ENCODE measurements at places on chromosomes 11 and 22.

GRCh38 chr22:47990481-47990880 lies 1228.0 kb downstream of the TBC1D22A start:
- DNase-seq: no peak

DNA sequence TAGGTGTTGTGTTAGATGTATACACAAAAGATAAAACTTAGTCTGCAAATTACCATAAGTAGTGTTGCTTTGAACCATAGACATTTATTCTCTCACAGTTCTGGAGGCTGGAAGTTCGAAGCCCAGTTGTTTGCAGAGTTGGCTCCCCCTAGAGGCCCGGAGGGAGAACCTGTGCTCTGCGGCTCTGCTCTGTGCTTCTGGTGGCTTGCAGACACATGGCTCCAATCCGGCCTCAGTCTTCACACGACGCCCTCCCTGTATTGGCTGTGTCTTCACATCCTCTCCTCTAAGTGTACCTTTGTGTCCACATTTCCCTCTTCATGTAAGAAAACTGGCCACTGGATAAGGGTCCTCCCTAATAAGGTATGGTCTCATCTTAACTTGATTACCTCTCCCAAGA lies 128.4 kb downstream of the OPCML start:
- no peak for DNase-seq

DNA sequence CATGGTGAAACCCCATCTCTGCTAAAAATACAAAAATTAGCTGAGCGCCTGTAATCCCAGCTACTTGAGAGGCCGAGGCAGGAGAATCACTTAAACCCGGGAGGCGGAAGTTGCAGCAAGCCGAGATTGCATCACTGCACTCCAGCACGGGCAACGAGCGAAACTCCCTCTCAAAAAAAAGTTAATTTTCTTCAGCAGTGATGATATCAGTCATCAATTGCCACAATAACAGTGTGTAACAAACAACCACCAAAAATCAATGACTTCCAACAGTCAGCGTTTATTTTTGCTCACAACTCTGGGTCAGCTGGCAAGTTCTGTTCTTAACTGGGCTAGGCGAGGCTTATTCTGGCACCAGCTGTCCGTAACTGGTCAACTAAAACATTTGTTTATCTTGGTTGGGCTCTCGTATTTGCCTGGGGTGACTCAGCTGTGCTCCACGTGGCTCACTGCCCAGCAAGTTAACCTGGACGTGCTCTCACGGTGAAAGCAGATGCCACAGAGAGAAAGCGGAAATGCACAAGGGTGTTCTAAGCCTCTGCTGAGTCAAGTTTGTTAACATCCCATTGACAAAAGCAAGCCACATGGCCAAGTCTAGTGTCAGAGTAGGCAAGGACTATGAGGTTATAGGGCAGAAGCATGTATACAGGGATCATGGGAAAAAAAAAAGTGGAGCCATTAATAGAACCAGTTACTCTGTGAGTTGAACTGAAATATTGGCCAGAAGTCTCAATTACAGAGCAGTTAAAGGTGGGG lies 52.1 kb downstream of the LHFPL7 start:
- DNase-seq: no peak

DNA sequence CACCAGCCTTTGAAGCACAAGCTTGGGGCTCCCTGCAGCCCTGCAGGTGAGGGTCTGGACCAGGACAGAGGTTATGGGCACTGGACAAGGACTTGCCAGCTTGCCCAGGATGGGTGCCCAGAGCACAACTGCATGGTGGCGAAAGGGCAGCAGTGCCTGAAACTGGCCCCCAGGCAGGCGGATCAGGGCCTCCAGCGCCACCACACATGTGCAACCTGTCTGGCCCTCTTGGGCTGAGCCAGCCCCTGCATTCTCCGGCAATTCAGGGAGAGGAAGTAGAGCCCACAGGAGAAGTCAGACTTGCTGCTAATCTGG lies 18.8 kb downstream of the MB start:
- no peak for DNase-seq

All from spinal cord (tissue), 10 donors.